NCI-H69 (cell line): ENCODE measurements at places on chromosomes 2 and 18.

DNA sequence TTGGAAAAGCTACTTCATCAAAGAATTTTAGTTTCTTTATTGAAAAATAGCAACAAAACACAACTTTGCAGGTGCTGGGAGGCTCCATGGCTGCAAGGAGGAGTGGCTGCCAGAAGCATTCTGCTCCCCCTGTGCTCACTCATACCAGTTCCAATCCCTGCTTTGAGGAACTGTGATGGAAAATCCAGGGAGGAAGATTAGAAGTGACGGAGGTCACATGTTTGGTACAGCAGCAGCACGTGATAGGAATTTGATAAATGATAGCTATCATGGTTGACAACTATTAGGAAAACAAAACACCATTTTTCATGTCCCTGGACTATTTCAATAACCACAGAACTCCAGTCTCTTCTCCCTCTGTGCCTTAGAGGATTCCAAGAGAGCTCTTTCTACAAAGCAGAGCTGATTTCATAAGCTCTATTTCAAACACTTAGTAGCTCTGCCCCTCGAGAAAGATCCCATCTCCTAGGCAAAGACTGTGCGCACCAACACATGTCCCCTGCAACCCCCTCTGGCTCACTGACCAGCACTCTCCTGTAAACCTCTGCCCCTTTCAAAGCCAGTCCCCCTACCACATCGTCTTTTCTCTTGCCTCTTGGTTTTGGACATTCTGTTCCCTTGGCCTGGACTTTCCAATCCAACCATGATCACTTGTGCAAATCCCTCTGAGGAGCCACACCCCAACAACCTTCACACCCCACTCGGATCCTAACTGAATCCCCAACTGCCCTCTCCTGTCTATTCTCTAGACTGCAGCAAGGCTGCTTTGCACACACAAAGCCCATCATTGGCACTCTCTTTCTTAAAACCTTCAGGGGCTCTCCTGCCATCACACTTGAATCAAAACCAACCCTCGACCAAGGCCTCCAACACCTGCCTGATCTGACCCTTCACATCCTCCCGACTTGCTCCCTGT, 352.4 kb upstream of the PKDCC start:
- DNase-seq: no peak

- DNase-seq: peak; percentile 25
Observed at GRCh38 chr2:207226243-207226642, 60.5 kb upstream of the KLF7 start.

GRCh38 chr18:37383036-37383785, 182.4 kb downstream of the CELF4 start:
- DNase-seq: peak; percentile 60

GRCh38 chr2:230811508-230811907, 53.2 kb upstream of the ITM2C start:
- DNase-seq: no peak
